ENCODE measurements at places on chromosomes 6 and 20. TPM values are rescaled to one million over a fixed set of nuclear protein-coding genes. Genes with fewer than 3 reads are reported as not detected.

DNA sequence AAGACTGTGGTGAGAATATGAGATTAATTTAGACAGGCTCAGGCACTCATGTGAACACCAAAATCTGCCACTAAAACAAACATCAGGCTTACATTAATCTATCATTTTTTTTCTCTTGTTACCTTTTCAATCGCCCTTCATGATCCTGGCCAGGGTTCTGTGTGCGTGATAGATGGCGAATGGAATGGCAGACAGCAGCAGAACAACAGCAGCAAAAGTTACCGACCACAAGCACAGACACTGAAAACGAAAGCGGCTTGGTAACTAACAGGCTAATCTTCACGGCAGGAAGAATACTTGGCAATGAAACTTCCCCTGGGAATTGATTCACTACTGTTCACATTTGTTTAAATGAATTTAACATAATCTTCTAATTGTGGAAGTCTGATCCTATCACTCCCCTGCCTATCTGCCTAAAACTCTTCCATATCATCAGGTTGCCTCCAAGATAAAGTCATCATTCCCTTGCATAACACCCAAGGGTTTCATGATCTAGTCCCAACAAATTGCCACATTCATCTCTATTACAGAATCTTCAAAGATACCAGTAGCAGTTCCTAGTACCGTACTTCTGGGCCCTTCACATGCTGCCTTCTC, 28.7 kb downstream of the PTPRK start:
- DNase-seq: no peak

FAM229B gene
- 0.91 TPM for total RNA-seq

CD109 gene
- total RNA-seq: 23.6 TPM

DNA sequence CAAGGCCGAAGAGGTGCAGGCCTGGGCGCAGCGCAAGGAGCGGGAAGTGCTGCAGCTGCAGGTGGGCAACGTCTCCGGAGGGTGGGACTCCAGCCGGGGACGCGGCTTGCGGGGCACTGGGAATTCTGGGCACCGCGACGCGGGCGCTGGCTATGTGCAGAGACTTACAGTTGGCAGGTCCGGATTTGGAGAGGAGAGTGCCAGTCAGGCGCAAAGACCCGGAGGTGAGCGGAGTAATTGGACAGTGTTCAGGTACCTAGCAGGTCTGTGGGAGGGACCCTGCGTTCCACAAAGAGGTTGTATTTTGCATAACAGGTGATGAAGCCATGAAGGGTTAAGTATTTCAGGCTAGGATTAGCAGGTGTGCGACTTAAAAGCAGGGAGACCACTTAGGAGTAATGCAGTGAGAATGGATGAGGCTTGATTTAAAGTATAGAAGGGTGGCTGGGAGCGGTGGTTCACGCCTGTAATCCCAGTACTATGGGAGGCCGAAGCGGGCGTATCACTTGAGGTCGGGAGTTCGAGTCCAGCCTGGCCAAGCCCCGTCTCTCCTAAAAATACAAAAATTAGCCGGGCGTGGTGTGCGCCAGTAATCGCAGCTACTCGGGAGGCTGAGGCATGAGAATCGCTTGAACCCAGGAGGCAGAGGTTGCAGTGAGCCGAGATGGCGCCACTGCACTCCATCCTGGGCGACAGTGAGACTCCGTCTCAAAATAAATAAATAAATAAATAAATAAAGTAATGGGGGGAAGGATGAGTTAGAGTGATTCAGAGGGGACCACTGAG, 1.0 kb downstream of the MRPS26 start:
- no peak for DNase-seq

GRCh38 chr6:45474376-45474775, 96.6 kb upstream of the SUPT3H start:
- DNase-seq: no peak

SH3BGRL2 gene
- 0.07 TPM for total RNA-seq
